ENCODE measurements at places on chromosomes 2 and 18. TPM values are rescaled to one million over a fixed set of nuclear protein-coding genes. Genes with fewer than 3 reads are reported as not detected.

DNA sequence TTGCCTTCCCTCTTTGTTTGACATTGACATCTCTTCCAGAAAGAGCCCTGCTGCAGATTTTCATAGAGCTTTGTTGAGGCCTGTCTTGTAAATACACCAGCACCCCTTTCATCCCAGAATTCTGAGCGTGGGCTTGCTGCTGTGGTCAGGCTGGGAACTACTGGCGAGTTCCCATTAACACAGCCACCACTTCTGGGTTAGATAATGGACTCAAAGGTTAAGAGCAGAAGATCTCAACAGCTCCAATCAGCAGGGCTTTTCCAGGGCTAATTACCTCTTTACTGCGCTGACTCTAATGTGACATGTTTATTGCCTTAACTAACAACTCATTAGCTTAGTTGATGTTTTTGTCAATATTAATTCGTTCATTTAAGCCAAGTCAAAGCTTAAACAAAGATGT, 235.9 kb upstream of the BOD1L2 start:
- no peak for DNase-seq

DNA sequence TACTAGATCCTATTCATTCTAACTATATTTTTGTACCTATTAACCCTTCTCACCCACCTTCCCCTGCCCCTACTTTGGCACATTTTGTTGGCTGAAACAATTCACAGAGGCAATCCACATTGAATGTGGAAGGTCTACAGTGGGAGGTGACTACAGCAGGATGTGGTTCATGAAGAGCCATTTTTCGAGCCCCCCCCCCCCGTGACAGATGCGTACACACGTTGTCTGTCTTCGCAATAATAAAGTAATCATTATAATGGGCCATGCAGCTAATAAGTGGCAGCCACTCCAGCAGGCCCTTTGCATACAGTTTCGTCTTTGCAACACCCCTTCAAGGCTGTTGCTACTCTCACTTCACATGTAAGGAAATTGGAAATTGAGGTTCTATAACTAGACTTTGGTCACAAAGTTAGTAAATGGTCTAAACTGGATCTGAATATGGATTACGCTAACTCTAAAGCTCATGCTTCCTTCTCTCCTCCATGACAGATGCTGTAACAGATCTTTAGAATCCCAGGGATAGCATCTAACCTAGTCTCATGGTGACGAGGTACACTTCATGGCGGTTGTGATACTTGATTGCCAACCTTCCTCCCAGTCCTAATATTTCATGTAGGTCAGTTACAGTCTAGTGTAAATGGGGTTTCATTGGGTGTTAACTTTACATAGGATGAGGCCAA, 176.8 kb downstream of the MYCN start:
- no peak for DNase-seq

- DNase-seq = no peak
These were observed 109.4 kb downstream of the PRPF40A start for GRCh38 chr2:152607793-152608300.

DNA sequence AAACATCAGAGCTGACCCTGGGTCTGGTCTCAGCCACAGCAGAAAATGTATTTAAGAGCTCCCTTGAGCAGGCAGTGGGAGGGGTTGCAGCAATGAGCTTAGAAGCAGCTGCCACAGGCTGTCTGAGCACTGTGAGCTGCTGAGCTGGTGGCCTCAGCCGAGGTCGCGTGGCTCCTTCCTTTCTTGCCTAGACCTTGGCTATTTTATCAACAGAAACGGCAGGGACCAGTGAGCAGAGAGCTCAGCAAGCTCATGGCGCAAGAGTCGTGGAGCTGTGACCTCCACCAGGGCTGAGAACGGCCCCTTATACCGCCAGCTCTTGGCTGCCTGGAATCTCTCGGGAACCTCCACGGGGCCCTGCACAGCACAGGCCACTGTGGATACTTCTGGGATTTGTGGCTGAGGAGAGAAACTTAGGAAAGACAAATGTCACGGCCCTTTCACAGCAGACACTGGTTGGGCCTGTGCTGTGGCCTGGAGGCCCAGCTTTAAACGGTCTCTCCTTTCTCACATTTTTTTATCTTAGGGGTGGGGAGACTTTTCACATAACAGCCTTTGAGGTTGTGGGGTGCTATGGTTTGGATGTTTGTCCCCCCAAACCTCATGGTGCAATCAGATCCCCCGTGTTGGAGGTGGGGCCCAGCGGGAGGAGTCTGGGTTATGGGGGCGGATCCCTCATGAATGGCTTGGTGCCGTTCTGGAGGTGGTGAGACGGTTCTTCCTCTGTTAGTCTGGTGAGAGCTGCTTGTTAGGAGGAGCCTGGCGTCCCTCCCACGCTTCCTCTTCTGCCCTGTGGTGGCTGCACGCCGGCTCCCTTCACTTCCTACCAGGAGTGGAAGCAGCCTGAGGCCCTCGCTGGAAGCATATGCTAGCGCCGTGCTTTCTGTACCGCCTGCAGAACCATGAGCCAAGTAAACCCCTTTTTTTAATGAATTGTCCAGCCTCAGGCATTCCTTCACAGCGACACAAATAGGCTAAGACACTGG, 1.7 kb downstream of the ALLC start:
- DNase-seq = no peak

DNA sequence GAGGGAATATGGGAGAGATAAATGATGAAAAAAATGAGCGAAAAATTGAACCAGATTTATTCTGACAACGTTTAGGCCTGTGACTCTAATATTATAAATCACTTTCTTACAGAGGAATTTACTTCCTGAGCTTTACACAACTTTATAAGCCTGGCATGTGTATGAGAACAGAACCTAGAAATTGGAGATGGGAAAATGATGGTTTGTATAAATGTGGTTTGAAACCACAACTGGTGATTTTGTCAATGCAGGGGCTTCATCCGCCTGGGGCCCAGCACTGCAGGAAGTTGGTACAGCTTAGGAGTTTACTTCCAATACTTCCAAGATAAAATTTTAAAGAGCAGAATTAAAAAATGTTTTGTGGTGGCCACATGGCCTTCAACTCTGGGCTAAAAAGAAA, 82.3 kb downstream of the VAPA start:
- no peak for DNase-seq

DNA sequence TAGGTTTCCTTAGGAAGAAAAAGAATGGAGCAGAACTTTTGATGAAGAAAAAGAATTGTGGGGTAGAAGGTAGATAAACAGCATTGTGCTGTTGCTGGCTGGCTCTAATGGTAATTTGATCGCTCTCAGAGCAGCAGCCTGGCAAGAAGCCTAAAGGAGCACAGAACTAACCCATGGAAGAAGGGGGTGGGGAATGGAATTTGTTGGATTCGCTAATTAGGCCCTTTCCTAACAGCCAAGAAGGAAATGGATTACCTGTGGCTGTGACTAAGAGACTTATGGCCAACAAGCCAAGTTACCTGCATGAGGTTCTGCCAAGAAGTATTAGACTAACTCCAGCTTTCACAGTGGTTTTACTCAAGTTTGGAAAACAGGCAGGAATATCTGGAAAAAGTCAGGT, 210.6 kb downstream of the IKZF2 start:
- DNase-seq = peak; percentile 59

GRCh38 chr2:29001806-29002205, 20.7 kb downstream of the TOGARAM2 start:
- no peak for DNase-seq

- DNase-seq = no peak
These were observed 1.2 kb upstream of the TRAPPC8 start for GRCh38 chr18:31943878-31944816.

DNA sequence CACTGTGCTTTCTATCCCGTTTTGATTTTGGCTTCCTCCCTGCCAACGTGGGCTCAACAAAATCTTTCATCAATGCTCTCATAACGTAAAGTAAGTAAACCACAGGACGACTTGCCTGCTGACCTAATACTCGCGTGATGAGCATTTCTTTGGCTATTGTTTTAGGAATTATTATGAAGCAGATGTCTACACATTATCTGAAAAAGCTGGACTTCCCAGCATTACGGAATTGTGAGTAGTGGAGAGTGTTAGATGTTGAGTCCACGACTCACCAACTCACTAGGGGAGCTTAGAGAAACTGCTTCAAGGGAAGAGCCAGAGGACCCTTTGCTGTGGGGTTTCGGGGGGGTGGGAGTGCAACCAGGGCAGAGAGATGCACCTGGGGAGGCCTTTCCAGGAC, 21.9 kb downstream of the HJURP start:
- DNase-seq = no peak

DNA sequence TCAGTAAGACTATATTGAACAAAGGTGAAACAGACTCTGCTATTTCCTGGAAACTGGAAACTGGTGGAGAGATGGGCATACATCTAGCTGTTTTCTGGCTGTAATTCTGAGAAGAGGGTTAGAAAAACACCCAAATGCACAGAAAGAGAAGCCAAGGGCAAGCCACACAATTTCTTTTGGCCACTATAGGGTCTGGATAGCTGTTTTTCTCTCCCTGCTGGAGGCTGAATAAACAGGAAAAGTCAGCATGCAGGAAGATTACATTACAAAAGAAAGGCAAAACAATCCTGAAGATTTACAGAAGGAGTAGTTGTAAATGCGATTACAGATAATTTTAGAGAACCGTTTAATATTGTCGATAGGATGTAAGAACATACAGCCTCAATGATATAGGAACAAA, 186.2 kb upstream of the REG3G start:
- DNase-seq = no peak

DNA sequence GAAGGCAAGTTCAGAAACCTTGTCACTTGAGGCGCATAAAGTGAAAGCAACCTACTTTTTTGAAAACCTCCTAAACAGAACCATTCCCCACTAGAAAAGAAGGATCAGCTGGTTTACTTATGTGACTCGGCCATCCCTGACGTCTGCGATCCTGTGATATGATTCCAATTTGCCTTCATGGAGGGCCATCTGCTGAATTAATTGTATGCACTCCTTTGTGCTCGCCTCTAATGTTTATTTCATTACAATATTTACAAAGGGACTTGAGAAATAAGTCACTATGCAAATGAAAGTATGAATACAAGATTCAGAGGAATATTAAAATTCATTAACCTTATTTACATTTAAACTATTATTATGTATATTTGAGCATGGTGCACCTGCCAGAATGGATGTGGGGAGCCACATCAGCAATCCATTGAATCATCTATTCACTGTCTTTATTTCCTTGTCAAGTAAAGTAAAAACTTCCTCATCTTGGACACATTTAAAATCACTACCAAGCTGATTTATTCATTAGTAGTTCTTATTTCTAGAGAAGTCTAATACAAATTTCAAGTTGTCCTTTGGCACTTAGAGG, 96.5 kb downstream of the RBM43 start:
- DNase-seq = no peak

GRCh38 chr18:46751882-46752281, 5.0 kb downstream of the ST8SIA5 start:
- DNase-seq = no peak

- DNase-seq = no peak
These were observed 22.9 kb downstream of the QPCT start for GRCh38 chr2:37367310-37367709.

- no peak for DNase-seq
These were observed 56.7 kb upstream of the EPB41L3 start for GRCh38 chr18:5600378-5601071.

- DNase-seq = no peak
These were observed 77.8 kb downstream of the MALT1 start for GRCh38 chr18:58748899-58749595.

GRCh38 chr2:24473626-24474025, 17.4 kb upstream of the NCOA1 start:
- DNase-seq = no peak

GRCh38 chr2:56127010-56127409, 56.8 kb upstream of the CCDC85A start:
- no peak for DNase-seq

- DNase-seq = no peak
These were observed 65.5 kb upstream of the CYP1B1 start for GRCh38 chr2:38141501-38141900.

- no peak for DNase-seq
These were observed 29.5 kb downstream of the OSBPL6 start for GRCh38 chr2:178223806-178224205.

DNA sequence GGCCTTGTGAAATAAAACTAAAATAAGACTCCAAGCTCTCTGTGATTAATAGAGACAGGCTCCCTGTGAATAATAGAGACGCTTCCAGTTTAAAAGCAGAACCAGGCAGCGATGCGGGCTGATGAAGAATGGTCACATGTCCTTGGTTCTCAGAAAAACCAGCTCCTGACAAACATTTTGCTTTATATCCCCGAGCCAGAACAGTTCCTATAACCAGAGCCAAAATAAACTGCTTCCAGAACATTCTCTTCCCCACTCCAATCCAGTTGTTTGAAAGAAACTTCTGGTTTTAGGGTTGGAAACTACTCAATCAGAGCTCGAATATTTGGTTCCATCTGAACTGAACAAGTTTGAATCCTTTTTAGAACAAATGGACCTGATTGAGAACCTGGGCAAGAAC, 213.7 kb downstream of the TSN start:
- DNase-seq = no peak

Gene GPR35
- 0.17 TPM for polyA plus RNA-seq

Gene SLC11A1
- 0.46 TPM for polyA plus RNA-seq

Gene FBXO15
- polyA plus RNA-seq = 0.11 TPM

Gene HOXD13
- polyA plus RNA-seq = not detected

Gene NEU2
- not detected for polyA plus RNA-seq

Gene RESP18
- not detected for polyA plus RNA-seq

Gene TCF23
- polyA plus RNA-seq = not detected

Gene C2orf92
- 0.66 TPM for polyA plus RNA-seq

Gene RGPD8
- polyA plus RNA-seq = 1.7 TPM

Gene NLRC4
- not detected for polyA plus RNA-seq

Gene SLC19A3
- 0.58 TPM for polyA plus RNA-seq

Gene SCN9A
- 0.09 TPM for polyA plus RNA-seq

Gene PRKAG3
- polyA plus RNA-seq = not detected

Gene PID1
- 6.0 TPM for polyA plus RNA-seq

Gene BZW1
- 326 TPM for polyA plus RNA-seq

Gene DNER
- polyA plus RNA-seq = 7.5 TPM

All from keratinocyte (primary cell).